ENCODE measurements at places on chromosomes 7 and 10.

GRCh38 chr10:73097305-73097670 lies 622 bp upstream of the P4HA1 start:
- DNase-seq, result no peak

- no peak for DNase-seq
These were observed 105.3 kb downstream of the SKAP2 start for GRCh38 chr7:26759108-26759507.

GRCh38 chr10:97726636-97727178 lies 10.2 kb upstream of the ZFYVE27 start:
- no peak for DNase-seq

DNA sequence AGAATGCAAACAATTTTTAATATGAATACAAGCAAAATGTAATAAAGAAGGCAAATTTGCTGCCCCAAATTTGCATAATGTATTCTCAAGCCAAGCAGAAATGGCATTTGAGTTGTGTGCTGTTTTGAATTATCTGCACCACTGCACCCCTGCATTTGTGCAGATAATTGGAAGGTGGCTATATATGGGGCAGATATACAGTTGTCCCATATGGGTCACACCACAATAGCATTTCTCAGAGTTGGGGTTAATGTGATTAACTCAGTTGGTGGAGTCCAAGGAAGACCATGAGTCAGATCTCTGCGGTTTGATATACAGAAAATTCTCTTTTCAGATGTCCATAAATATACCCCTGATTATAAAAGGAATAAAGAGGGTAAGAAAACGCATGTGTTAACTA lies 68.9 kb upstream of the EXOC4 start:
- DNase-seq, result no peak

DNA sequence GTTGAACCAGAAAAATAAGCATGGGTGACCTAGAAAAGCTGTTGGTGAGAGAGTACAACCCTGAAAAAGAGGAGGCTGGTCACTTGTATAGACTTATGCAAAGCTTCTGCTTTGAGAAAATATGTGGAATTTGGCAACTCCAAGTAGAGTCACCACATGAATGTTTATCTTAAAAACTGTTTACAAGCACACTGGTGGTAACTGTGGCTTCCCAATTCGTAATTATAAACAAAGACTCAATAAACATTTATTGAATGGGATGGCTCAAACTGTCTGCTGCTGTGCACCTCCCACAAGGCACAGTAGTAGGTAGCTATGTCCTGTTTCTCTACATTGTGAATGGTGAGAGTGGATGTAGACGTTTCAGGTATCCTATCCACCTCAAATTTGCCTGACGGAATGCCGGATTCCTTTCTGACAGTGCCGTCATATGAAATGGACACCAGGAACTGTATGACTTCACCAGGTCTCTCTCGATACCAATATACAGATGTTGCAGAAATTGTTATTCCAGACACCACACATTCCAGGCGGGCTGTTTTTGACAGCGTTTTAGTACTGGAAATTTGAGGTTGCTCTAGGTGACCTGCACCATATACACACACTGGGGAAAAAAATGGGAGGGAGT lies 43.4 kb upstream of the TARP start:
- DNase-seq, result no peak

GRCh38 chr10:112279433-112279832 lies 3.8 kb upstream of the TECTB start:
- DNase-seq, result no peak

DNA sequence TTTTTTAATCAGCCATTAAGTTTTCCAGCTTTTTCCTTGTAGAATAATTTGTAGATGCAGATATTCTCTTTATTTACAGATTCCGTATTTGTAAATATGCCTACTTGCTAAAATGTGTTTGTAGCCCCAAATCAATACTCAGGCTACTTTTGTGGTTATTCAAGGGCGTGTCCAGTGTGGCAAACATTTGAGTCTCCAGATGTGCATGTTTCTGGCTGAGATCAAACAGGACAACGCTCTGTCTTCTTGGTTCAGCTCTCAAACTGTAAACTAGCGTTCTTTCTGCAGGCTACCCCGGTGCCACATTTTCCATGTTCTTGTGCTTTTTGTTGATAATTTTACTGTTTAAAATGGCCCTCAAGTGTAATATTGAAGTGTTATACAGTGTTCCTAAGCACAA lies 16.2 kb upstream of the OR2A5 start:
- no peak for DNase-seq

- DNase-seq, result no peak
These were observed 284.1 kb upstream of the NPSR1 start for GRCh38 chr7:34373940-34374339.

DNA sequence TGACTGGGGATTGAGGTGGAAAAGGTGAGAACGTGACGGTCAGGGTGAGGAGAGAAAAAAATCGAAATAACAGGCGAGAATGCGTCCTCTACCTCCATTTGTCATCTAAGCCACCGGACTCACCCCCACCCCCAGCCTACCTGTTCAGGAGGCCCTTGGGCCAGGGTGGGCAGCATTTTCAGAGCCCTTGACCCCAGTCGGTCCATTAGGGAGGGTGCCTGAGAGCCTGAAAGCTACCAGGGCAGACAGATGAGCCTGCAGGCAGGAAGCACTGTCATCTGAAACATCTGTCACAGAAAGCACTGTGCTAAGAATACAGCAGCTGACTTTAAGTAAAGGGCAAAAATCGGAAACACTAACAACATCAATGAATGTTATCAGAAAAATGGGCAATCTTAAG lies 47.0 kb downstream of the MAD1L1 start:
- no peak for DNase-seq

- DNase-seq, result no peak
These were observed 120.6 kb upstream of the TCERG1L start for GRCh38 chr10:131431978-131432690.

DNA sequence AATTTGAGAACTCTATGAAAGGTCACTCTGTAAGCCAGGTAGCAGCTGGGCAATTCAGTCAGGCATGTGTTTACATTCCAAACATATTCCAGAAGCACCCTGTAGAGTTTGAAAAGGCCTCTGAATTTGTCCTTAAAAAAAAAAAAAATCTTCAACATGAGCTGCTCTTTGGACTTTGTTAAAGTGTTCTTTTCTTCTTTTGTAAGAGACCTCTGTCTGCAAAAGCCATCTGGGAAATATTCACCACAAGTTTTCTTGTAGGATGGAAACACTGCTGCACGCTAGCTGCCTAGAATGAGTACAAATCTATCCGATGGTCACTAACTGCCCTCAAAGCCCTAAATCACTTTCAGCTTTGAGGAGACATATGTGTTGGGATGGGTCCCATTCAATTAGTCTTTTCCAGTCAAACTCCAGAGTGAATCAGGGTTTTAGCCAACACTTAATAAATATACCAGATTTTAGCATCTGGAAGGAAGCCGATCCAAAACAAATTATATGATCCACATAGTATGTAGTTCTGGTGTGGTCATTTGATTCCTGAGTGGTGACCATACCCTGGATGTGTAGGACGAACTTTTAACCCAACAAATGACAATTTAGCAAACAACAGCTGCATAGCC lies 85.9 kb downstream of the CD36 start:
- DNase-seq, result no peak

GRCh38 chr10:117316701-117317100 lies 58.5 kb downstream of the PDZD8 start:
- DNase-seq, result no peak

GRCh38 chr7:123712619-123713018 lies 36.2 kb downstream of the WASL start:
- DNase-seq, result no peak

DNA sequence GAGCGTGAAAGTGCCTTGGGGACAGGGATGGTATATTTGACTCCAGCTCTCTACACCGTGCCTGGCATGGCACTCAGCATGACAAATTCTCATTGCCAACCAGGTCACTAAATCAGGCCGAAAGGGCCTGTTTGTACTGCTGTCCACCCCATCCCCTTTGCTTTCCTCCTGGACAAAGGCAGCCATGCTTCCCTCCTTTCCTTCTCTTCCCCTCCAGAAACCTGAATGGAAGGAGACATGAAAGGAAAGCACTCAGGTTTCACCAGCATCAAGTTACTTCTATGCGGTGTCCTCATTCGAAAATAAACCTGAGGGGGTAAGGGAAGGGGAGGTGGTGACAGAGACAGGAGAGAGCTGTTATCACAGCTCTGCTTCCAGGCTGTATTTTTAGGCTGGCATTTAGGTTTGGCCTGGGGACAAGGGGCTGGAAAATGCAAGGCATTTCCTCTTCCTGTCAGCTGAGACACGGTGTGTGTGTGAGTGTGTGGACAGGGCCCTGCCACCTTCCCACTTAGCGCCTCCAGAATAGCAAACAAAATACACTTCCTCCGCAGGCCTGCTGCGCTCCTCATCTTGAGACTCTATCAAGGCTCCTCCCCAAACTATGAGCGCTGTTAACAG lies 79.9 kb upstream of the COL13A1 start:
- no peak for DNase-seq

GRCh38 chr7:104156842-104157277 lies 51.0 kb downstream of the ORC5 start:
- DNase-seq, result no peak

DNA sequence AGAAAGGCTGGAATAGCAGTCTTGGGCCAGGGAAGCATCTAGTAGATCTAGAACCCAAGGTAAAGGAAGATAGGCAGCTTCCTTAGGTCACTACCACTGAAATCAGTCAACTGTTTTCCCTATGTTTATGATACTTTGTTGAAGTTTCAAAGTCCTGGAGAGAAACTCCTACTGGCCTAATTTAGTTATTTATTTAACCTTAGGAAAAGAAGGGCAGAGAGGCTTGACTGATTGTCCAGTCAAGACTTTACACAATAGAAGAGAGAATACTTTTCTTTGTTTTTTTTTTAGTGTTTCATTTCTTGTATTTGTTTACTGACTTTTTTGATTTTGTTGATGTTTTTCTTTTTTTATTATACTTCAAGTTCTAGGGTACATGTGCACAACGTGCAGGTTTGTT lies 138.9 kb upstream of the PHYHIPL start:
- DNase-seq, result no peak

DNA sequence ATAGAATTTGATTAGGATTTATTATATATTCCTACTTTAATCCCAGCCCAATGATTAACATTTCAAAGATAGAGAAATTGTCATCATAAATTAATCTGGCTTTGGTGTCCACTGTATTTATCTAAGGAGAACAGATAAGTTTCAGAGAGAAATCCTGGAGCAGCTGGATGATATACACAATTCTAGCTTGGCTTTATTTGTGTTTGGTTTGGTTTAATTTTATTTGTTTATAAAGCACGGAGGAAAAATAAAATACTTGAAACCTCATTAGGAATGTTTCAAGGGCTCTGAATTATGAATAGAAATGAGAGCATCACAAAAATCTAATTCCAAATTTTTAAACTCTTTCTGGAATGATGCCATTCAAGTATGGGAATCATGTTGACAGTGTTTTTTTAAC lies 42.1 kb downstream of the SEMA3D start:
- no peak for DNase-seq

GRCh38 chr7:95772771-95773581 lies 622 bp downstream of the DYNC1I1 start:
- DNase-seq, result no peak

DNA sequence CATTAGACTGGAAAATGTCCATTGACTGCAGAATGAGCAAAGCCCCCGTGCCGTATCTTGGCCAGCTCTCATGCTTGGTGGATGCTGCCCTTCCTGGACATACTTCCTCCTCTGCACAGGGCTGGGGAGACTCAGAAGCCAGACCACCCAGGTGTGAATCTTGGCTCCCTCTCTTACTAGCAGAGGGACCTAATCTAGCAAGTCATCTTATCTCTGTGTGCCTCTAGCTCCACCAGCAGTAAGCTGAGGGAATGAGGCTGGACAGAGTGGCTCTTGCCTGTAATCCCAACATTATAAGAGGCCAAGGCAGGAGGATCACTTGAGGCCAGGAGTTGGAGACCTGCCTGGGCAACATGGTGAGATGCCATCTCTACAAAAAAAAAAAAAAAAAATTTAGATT lies 173.8 kb upstream of the GHITM start:
- no peak for DNase-seq

GRCh38 chr7:127897704-127898454 lies 133.4 kb downstream of the LRRC4 start:
- no peak for DNase-seq

- DNase-seq, result no peak
These were observed 1250.6 kb downstream of the GATA3 start for GRCh38 chr10:9305018-9305655.

DNA sequence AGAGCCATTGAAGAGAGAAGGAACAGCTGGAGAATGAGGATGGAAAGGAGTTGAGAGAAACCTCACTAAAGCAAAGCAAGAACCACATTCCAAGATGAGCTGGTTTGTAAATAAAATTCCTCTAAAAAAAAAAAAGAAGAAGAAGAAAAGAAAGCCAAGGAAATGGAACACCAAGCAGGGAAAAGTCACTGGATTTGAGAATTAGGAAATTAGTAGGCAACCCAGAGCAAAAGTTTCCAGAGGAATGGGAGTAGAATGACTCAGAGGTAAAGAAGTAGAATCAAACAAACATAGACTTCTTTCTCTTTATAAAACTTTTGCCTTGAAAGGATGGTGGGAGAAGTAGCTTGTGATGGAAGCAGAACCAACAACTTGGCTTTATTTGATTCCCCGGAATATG lies 3.9 kb downstream of the CH25H start:
- DNase-seq, result no peak

DNA sequence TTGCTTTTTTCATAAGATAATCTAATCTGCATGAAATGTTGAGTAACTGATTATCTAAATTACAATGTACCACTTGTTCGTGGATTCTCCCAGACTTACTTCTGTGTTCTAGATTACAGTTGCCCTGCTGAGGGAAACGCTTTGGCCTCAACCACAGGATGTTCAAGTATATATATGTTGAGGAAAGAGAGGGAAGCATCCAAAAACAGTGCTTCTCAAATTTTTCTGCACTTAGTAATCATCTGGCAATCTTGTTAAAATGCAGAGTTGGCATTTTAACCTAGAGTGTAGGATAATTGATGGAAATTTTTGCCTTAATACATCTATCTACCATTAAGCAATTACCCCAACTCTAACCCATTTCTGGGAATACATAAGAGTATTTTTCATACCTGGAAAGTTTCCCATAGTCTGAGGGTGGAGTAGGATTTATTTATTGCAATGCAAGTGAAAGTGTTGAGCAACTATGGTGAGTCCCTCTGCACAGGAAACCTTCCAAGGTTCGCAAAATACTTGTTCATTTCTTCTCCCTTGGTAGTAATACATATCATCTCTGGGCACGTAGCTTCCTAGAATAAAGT lies 59.6 kb upstream of the C1GALT1 start:
- no peak for DNase-seq
